Left colon (tissue), 2 donors: ENCODE measurements at places on chromosomes 11 and 22. TPM values are rescaled to one million over a fixed set of nuclear protein-coding genes. Genes with fewer than 3 reads are reported as not detected.

Gene DRD2
- 0.31 TPM for total RNA-seq

Gene C11orf91
- total RNA-seq = not detected

Gene OR10A2
- total RNA-seq = not detected

Gene HBG2
- not detected for total RNA-seq

Gene MAPK11
- 1.9 TPM for total RNA-seq

Gene MS4A3
- not detected for total RNA-seq

Gene GAL
- total RNA-seq = 1.5 TPM

Gene PDGFB
- 2.7 TPM for total RNA-seq

Gene MPPED1
- not detected for total RNA-seq

Gene EIF3D
- total RNA-seq = 130 TPM

Gene CCDC86
- 7.3 TPM for total RNA-seq

Gene OR8G1
- total RNA-seq = not detected

Gene BDNF
- total RNA-seq = 0.11 TPM

Gene KCNQ1OT1
- 1.1 TPM for total RNA-seq

Gene IGSF22
- 2.0 TPM for total RNA-seq
